Femur (tissue), 1 donor: ENCODE measurements at places on chromosomes 6 and 20.

DNA sequence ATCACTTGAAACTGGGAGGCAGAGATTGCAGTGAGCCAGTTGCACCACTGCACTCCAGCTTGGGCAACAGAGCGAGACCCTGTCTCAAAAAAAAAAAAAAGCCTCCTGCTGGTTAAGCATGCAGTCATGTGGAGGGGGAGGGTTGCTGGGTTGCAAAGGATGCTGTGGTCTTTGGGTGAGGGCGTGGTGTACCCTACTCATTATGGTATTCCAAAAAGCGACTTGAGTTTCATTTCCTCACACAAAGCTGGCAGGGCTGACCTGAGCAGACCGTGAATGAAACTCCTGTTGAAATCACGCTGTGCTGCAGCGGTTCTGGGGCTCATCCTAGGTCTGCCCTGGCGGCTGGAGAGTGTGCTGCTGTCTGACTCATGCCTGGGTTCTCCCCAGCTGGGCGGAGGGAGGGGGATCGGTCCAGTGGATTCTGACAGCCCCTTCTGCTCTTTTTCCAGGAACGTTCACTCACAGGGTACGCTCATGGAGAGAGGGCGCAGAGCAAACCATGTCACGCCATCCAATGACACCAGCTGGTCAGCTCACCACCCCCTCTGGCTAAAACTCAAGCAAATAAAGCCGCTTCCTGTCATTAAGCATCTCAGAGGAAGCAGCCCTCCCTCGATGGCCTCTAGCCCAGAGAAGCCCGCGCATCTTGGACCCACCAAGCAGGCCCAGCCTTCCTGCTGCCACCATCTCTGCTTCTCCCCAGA is 166.2 kb downstream of the SCML4 start:
- DNase-seq = peak; percentile 88

GRCh38 chr6:145212813-145213212 is 522.5 kb downstream of the EPM2A start:
- no peak for DNase-seq

GRCh38 chr6:117840541-117840983 is 66.5 kb upstream of the SLC35F1 start:
- DNase-seq = no peak

DNA sequence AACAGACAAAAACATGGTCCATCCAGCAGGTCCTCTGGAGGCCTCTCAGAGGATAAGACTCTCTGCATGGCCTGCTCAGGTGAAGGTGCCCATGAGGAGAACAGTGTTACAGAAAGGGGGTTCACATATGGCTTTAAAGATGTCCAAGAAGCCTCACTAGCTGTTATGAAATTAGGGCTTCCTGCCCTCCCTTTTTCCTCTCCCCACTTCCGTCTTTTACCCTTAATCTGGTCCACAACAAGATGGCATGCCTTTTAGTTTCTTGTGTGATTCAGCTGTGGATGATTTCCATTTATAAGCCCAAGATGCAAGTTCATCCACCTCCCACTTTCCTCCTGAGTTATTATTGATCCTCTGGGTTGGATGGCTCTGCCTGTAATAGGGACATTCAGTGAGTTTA is 14.0 kb downstream of the GCNT2 start:
- DNase-seq = no peak

DNA sequence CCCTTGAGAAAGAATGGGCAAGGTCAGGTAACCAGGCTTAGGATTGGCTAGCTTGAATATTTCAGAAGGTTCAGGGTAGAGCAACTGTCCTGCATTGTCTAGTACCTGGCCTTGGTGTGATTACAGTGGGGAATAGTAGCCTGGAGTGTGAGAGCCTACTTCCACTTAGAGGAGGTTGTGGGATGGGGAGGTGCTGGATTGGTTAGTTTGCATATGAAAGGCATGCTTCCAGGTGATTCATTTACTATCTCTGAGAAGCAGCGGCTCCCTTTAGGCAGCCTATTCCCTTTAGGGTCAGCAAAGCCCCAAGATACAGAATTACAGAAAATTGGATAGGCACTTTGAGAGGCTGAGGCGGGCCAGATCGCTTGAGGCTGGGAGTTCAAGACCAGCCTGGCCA is 25.0 kb upstream of the SCGN start:
- no peak for DNase-seq

DNA sequence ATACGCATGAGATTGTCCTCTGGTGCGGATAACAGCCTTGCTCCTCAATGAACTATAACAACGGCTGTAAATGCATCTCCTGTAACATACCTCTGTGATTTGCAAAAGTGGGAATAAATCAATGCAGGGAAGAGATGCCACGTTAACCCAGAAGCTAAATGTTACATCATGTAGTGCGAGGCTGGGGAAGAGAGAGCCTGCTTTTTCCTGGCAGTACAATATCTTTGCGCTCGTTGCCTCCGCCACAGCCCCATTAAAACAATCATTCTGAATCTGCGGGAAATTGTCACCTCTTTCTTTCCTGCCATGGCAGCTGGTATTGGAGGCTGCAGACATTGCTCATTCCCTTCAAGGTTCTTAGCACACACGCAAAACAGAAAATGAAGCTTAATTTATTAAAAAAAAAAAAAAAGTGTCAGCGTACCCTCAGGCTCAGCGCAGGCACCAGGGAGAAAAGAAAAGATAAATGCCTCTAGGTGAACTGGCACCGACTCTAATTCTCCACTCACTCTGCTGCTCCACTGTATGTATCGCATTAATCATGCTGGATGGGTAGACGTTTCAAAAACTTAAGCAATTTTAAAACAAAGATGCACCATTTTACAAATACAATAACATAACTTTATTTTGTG is 70.2 kb upstream of the TFB1M start:
- no peak for DNase-seq

GRCh38 chr6:90021711-90022110 is 127.4 kb downstream of the GJA10 start:
- DNase-seq = no peak

GRCh38 chr6:115675443-115675842 is 385.2 kb downstream of the FRK start:
- DNase-seq = no peak

DNA sequence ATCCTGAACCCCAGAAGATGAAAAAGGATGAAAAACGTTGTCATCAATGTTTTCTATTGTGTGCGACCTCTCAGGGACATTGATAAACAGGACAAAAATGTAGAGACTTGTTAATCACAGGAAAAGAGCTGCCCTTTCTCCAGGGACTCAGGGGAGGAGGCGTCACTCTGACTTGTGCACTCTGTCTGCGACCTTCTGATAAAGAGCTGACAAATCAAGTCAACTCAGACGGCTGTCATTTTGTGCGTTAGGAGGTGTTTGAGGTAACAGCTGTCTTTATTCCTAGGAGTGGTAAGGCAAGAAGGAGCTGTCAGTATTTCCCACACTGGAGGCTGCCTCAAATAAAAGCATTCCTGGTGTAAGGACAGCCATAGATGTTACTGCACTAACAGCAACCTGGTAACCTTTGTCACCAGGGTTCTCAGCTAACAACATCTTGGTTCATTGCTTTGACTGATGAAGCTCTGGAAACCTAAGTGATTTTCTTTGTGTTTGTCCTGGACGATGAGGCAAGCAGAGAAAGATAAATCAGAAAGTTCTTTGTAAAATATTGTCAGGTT is 38.6 kb upstream of the NXT1 start:
- no peak for DNase-seq

DNA sequence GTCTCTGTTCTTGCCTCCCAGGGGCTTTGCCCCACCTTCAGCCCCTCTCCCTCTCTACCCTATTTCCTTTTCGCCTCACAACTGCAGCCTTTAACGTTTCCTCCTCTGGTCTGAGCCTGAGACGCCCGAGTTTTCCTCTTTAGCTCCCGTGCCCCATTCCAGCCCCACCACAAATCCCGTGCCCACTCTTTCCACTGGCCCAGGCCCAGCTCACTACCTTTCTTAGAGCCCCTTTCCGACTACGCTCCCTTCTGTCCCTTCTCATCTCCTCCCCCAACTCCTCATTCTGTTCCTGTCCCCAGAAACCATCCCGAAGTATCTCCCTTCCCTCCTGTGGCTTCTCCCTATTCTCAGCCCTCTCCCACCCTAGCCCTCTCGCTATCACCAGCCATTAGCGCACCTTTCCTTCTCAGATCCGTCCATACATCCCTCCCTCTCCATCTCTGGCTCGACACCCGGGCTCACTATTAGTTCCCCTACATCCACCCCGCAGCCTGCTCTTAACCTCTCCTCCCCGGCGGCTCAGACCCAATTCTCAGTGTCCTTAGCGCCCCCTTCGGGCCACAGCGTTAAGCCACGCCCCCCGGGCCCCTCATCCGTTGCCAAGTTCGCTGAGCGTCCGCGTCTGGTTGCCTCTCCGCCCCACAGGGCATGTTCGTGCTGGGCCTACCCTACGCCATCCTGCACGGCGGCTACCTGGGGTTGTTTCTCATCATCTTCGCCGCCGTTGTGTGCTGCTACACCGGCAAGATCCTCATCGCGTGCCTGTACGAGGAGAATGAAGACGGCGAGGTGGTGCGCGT is 2.7 kb downstream of the SLC32A1 start:
- peak; percentile 54 for DNase-seq
